NCI-H1930 (cell line): ENCODE measurements at places on chromosomes 5 and 9.

- peak; percentile 32 for DNase-seq
Observed at GRCh38 chr9:99167119-99167518, 54.6 kb downstream of the ALG2 start.

GRCh38 chr5:180331647-180331950 lies 21.5 kb downstream of the GFPT2 start:
- DNase-seq, result no peak

- no peak for DNase-seq
Observed at GRCh38 chr9:135210676-135211523, 123.4 kb downstream of the OLFM1 start.

GRCh38 chr9:121998513-121999049 lies 94.5 kb downstream of the TTLL11 start:
- DNase-seq, result no peak

- no peak for DNase-seq
Observed at GRCh38 chr5:93189707-93190120, 391.3 kb downstream of the NR2F1-AS1 start.

- no peak for DNase-seq
Observed at GRCh38 chr5:180375291-180375690, 22.2 kb upstream of the GFPT2 start.

DNA sequence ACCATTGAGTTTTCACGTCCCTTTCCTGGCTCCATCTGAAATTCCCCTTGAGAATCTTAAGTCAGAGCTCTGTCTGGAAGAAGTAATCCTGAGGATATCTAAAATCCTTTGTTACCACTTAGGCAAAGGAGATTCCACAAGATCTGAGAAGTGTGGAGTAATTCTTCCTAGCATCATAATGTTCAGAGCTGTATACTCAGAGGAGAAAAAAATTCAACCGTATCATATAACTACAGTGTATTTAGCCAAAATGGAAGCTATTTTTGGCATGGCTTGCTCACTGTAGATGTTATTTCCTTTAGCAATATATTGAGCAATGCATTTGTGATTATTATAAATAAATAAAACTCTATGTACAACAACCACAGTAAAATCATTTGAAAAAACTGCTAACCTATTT lies 1858.4 kb downstream of the EFNA5 start:
- no peak for DNase-seq

DNA sequence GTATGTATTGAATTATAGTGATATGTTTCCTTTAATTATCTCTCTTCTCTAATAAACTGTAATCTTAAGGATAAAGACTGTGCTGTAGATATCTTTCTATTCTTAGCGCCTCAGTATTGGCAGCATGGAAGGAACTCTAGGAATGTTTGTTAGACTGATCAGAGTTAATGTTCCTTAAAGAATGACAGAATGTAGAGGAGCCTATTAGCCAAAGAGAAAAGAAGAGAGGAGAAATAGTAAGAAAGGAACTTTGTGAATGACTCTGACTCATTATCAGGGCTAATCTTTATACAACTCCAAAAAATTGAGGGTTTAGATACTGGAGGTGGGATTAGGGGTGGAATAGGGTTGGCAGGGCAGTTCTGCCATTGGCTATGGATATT lies 59.0 kb upstream of the NUDT12 start:
- DNase-seq, result no peak

DNA sequence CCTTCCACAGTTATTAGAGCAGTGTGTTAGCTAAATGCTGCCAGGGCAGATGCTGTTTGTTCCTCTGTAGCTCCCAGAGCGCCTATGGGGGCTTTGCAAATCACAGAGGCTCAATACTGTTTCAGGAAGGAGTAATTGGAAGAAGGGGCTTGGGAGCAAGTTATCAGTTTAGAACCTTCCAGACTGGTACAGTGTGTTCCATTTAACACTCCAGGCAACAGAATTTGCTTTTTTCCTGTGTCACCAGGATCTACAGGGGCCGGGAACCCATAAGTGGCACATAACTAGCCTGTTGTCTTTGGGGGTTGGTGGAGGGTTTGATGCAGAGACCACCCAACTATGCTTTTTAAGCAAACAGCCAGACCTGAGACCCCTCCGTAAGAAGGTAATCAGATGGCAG lies 307.3 kb upstream of the KCNN2 start:
- DNase-seq, result no peak

GRCh38 chr9:16915126-16915831 lies 44.8 kb upstream of the BNC2 start:
- no peak for DNase-seq

DNA sequence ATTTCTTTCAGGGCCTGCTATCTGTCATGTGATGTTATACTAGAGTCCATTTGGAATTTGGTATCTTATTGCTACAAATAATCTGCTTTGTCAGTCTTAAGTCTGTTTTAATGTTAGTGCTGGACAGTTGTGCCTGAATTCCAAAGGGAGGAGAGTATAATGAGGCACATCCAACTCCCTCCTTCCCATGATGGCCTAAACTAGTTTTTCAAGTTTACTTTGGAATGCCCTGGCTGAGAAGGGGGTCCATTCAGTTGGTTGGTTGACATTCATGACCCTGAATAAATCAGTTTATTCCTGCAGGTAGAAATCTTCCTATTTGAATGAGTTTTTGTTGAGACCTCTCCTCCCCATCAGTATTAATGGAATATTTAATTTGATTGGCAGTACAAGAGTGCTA lies 9.4 kb upstream of the LRRTM2 start:
- DNase-seq, result no peak

DNA sequence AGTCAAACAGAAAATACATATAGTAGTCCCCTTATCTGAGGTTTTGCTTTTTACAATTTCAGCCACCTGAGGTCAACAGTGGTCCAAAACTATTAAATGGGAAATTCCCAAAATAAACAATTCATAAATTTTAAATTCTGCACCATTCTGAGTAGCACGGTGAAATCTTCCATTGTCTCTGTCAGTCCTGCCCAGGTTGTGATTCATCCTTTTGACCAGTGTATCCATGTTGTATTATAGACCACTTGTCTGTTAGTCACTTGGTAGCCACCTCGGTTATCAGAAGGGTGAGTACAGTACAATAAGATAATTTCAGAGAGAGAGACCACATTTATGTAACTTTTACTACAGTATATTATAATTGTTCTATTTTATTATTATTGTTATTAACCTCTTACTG lies 2.8 kb downstream of the CCDC152 start:
- no peak for DNase-seq

DNA sequence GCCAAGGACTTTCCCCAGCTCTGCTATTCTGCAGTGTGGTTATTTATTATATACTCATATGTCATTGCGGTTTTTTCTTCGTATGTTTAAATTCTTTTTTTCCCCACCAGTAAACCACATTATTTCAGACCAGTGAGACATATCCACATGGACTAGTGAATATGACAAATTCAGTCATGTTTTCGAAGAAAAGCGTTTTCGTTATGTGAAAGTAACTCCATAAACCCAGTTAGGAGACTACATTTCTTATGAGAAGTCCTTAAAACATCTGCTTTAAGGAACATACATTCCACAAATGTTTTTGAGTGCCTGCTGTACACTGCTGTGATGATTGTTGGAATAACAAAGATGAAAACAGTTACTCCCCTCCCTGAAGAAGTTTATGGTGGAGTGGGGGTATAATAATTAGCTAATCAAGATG lies 591.8 kb upstream of the CLINT1 start:
- no peak for DNase-seq

DNA sequence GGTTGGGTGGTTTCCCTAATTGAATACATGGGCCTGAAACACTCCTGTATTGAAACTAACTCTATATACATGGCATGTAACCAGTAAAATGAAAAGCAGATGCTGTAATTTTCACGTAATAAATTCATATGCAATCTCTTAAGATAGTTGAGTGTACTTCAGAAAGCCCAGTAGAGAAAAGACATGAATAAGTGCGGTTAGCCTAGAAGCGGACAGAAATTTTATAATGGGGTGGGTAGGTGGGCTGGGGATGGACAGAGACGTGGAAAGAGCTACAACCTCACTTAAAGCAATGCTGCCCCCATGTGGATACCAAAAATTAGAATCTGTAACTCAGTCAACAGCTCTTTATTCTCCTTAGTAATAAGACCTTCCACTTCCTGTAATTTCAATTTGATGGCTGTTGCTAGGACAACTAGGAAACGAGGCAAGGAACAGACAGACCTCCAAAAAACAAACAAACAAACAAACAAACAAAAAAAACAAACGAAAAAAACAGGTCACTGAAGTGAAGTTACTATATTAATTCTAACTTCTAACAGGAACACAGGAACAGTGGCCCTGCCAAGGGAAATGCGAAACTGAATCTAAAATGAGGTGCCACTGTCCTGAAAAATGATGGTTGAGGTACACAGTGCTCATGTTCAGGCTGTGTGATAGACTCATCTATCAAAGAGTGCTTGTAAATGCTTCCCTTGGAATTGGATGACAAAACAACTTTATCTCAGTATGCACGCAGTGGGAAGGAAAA lies 103.4 kb upstream of the GNA14 start:
- DNase-seq, result peak; percentile 43

GRCh38 chr9:122119166-122119521 lies 26.0 kb upstream of the TTLL11 start:
- DNase-seq, result no peak

GRCh38 chr5:159504106-159504856 lies 174.0 kb upstream of the IL12B start:
- DNase-seq, result no peak

DNA sequence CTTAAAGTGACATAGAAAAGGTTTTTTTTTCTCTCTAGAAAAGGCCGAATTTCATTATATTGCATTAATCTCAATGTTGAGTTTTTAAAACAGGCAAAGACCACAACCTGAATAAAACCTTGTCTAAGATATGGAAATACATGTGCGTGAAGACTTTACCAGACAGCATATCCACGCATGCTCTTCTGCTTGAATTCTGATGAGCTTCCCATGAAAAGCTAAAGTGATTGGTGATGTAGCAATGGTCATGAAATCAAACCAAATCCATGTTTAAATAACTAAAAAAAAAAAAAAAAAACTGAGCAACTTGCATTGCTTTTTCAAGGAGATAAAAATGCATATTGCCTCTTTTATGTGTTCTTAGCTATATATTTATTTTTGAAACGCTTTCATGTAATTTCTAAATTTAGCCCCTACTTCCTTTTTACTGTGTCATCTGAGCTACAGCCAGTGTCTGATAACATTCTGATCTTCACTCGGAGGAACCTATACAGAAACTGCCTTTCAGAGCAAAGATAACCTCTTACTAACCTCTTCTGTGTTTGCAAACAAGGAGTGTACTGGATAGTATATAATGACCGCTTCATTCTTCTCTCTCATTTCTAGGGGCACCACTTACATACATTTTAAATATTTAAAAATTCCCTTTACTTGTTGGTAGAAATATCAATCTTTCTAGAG lies 179.1 kb upstream of the GNA14 start:
- no peak for DNase-seq

DNA sequence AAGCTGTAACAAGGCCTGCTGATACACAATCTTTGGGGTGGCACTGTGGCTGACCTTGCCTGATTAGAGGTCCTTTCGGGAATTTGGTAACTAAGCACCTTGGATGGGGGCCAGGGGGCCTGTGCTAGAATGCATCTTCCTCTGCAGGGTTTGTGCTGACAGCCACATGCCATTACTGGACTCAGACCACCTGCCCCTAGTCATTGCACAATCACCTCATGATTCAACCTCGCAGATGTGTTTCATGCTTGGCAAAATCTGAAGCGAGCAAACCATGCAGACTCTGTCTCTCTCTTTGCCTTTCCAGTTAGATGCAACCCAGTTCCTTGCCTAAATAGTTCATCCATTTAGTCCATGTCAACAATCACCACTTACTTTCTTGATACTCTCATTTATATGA lies 96.5 kb upstream of the ERCC6L2 start:
- DNase-seq, result no peak
